ENCODE measurements at places on chromosomes 11 and 22. TPM values are rescaled to one million over a fixed set of nuclear protein-coding genes. Genes with fewer than 3 reads are reported as not detected.

Gene GAB4
- not detected for total RNA-seq

Gene OR10A5
- total RNA-seq: not detected

DNA sequence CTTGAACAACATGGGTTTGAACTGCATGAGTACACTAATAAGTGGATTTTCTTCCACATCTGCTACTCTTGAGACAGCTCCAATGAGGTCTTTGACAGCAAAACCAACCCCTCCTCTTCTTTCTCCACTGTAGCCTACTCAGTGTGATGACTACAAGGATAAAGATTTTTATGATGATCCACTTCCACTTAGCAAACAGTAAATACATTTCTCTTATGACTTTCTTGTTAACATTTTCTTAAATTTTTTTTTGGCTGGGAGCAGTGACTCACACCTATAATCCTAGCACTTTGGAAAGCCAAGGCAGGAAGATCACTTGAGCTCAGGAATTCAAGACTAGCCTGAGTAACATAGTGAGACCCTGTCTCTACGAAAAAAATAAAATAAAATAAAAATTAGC is 9.9 kb upstream of the EIF4G2 start:
- H3K27me3 ChIP-seq: no peaks in the 10 kb centered on the region
- no peak overlapping the region for H3K27ac ChIP-seq
- no peak overlapping the region for H3K4me3 ChIP-seq
- no peaks in the 10 kb centered on the region for H3K4me1 ChIP-seq
- H3K36me3 ChIP-seq: no peaks in the 10 kb centered on the region

DNA sequence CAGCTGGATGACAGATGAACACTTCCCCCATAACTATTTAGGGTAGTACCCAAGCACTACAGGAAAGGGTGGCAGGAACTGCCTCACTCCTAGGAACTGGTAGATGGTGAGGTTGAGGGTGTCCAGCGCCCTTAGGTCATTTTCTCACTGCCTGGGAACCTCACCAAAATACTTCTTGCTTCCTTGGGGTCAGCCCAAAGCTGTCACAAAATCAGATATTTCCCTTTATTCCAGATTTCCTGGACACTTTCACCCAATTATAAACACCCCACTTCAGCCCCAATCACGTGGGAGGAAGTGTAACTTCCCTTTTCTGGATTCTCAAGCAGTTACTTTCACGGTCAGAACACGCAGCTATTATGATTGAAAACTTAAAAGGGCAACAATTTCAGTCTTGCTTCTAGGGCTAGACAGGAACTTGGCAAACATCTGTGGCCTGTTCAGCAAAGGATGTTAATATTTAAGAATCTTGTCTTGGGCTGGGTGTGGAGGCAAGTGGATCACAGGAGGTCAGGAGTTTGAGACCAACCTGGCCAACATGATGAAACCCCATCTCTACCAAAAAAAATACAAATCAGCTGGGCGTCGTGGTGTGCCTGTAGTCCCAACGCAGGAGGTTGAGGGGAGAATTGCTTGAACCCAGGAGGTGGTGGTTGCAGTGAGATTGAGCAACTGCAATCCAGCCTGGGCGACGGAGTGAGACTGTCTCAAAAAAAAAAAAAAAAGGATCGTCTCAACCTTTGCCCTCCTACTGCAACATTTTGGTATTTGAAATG is 4.0 kb downstream of the FTH1 start:
- H3K4me1 ChIP-seq: no peaks in the 10 kb centered on the region
- peak; percentile 60 for DNase-seq
- H3K27ac ChIP-seq: no peak overlapping the region
- H3K4me3 ChIP-seq: no peak overlapping the region
- H3K27me3 ChIP-seq: no peaks in the 10 kb centered on the region

GRCh38 chr22:39351689-39352214 is 2.0 kb downstream of the SYNGR1 start:
- no peak overlapping the region for H3K4me3 ChIP-seq
- no peaks in the 10 kb centered on the region for H3K36me3 ChIP-seq
- no peaks in the 10 kb centered on the region for H3K27me3 ChIP-seq
- DNase-seq: no peak
- H3K27ac ChIP-seq: no peak overlapping the region
- no peaks in the 10 kb centered on the region for H3K4me1 ChIP-seq

Gene TEX12
- 0.97 TPM for total RNA-seq

Gene AIFM3
- 3.8 TPM for total RNA-seq

GRCh38 chr11:880447-880846 is 30.2 kb downstream of the CHID1 start:
- no peaks in the 10 kb centered on the region for H3K4me1 ChIP-seq
- no peaks in the 10 kb centered on the region for H3K27me3 ChIP-seq
- no peak for DNase-seq
- no peak overlapping the region for H3K4me3 ChIP-seq

Gene NLRP14
- total RNA-seq: 0.10 TPM

DNA sequence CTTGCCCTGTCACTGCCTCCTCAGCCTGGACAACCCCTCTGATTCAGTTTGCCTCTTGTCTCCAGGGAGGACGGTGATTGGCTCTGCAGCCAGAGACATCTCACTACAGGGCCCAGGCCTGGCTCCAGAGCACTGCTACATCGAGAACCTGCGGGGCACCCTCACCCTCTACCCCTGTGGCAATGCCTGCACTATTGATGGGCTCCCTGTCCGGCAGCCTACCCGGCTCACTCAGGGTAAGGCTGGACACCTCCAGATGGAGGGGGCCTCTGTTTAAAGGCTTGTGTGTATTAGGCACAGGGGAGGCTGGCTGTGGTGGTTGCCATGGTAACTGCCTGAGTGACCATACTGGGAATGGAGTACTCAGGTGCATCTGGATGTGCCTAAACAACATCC is 8.6 kb downstream of the PHLDB1 start:
- H3K27ac ChIP-seq: no peak overlapping the region
- peak; percentile 29 for DNase-seq
- no peaks in the 10 kb centered on the region for H3K27me3 ChIP-seq
- no peaks in the 10 kb centered on the region for H3K36me3 ChIP-seq
- no peak overlapping the region for H3K4me3 ChIP-seq
- H3K4me1 ChIP-seq: no peaks in the 10 kb centered on the region

DNA sequence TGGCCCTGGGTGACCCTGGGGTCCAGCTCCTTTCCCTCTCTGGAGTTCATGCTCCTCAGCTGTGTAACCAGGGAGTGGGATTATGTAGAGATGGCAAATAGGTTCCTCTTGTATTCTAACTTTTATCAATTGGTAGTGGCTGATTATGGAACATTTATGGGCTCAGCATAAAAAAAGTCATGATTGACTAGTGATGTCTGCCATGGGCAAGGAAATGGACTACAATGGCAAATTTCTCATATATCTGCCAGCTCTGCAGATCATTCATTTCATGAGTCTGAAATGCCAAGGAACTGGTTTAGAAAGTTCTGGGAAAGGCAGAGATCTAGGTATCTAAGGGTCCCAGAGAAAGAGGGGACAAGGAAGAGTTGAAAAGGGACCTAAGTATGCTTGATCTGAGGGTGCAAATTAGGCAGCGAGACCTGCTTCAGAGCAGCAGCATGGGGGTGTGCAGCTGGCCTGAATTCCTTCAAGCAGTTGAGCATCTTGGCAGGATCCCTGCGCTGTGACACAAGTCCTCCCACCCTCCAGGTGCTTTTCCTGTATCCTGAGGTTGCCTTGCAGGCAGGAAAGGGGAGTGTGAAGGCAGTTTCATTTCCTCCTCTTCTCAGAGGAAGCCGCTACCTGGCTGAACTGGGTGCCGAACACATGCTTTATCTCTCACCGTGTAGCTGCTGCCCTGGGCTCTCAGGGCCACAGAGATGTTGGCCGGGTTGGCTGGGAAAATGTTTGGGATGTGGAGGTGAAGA is 10.4 kb downstream of the SLC15A3 start:
- no peaks in the 10 kb centered on the region for H3K4me1 ChIP-seq
- peak; percentile 20 for DNase-seq
- H3K36me3 ChIP-seq: peaks cover 2% of the 10 kb centered on the region
- no peak overlapping the region for H3K4me3 ChIP-seq
- no peaks in the 10 kb centered on the region for H3K27me3 ChIP-seq
- H3K27ac ChIP-seq: no peak overlapping the region

DNA sequence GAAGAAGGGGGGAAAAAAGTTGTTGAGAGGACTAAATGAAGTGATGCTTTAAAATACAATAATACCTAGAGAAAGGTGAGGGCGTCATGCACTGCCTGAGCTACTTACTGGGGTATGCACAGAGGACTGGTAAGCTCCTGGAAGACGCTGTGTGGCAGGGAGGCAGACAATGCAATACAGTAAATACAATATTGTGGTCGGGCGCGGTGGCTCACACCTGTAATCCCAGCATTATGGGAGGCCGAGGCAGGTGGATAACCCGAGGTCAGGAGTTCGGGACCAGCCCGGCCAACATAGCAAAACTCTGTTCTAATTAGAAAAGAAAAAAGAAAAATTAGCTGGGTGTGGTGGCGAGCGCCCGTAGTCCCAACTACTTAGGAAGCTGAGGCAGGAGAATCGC is 683 bp upstream of the SYTL2 start:
- no peaks in the 10 kb centered on the region for H3K36me3 ChIP-seq
- no peak for DNase-seq
- no peaks in the 10 kb centered on the region for H3K4me1 ChIP-seq
- H3K4me3 ChIP-seq: peak overlapping the region; percentile 28
- no peak overlapping the region for H3K27ac ChIP-seq
- no peaks in the 10 kb centered on the region for H3K27me3 ChIP-seq

DNA sequence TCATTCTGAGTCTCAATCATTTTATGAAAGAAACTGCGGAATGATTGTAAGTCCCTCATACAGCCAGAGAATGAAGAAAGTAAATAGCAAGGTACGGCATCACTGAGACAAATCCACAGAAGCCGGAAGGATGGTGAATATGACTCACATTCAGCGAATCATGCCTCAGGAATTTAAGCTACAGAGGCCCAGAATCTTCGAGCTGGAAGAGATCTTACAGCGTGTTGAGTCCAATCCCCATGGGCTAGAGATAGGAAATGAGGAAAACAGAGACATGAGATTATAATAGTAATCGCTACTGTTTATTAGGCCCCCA is 173.2 kb downstream of the KIF18A start:
- no peak for DNase-seq
- H3K27me3 ChIP-seq: no peaks in the 10 kb centered on the region
- no peak overlapping the region for H3K27ac ChIP-seq
- H3K4me1 ChIP-seq: no peaks in the 10 kb centered on the region
- H3K4me3 ChIP-seq: no peak overlapping the region

GRCh38 chr22:17634696-17635095 is 3.9 kb upstream of the BCL2L13 start:
- H3K4me3 ChIP-seq: no peak overlapping the region
- H3K36me3 ChIP-seq: no peaks in the 10 kb centered on the region
- no peaks in the 10 kb centered on the region for H3K4me1 ChIP-seq
- H3K27ac ChIP-seq: no peak overlapping the region

- no peaks in the 10 kb centered on the region for H3K4me1 ChIP-seq
- H3K27ac ChIP-seq: no peak overlapping the region
- no peaks in the 10 kb centered on the region for H3K36me3 ChIP-seq
- H3K4me3 ChIP-seq: no peak overlapping the region
- no peaks in the 10 kb centered on the region for H3K27me3 ChIP-seq
- no peak for DNase-seq
These were observed 71.8 kb upstream of the TP53I11 start for GRCh38 chr11:45022294-45023064.

- no peak overlapping the region for H3K27ac ChIP-seq
- no peak overlapping the region for H3K4me3 ChIP-seq
- no peaks in the 10 kb centered on the region for H3K36me3 ChIP-seq
- H3K27me3 ChIP-seq: no peaks in the 10 kb centered on the region
- H3K4me1 ChIP-seq: no peaks in the 10 kb centered on the region
These were observed 6.9 kb downstream of the BARX2 start for GRCh38 chr11:129382583-129382982.

DNA sequence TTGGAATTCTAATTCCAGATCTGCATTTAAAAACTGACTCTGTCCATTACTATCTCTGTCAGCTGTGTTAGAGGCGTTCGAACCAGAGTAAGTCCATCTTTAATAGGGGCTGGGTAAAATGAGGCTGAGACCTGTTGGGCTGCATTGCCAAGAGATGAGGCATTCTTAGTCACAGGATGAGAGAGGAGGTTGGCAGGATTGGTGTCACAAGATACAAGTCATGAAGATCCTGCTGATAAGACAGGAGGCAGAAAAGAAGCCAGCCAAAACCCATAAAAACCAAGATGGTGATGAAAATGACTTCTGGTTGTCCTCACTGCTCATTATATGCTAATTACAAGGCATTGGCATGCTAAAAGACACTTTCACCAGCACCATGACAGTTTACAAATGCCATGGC is 356.3 kb upstream of the ISX start:
- H3K36me3 ChIP-seq: no peaks in the 10 kb centered on the region
- no peak for DNase-seq
- H3K4me3 ChIP-seq: no peak overlapping the region
- no peak overlapping the region for H3K27ac ChIP-seq
- no peaks in the 10 kb centered on the region for H3K27me3 ChIP-seq

Gene CFAP300
- total RNA-seq: 3.2 TPM

- no peaks in the 10 kb centered on the region for H3K4me1 ChIP-seq
- no peak overlapping the region for H3K27ac ChIP-seq
- no peaks in the 10 kb centered on the region for H3K36me3 ChIP-seq
- H3K4me3 ChIP-seq: no peak overlapping the region
These were observed 114.4 kb downstream of the CADM1 start for GRCh38 chr11:115389790-115390189.

DNA sequence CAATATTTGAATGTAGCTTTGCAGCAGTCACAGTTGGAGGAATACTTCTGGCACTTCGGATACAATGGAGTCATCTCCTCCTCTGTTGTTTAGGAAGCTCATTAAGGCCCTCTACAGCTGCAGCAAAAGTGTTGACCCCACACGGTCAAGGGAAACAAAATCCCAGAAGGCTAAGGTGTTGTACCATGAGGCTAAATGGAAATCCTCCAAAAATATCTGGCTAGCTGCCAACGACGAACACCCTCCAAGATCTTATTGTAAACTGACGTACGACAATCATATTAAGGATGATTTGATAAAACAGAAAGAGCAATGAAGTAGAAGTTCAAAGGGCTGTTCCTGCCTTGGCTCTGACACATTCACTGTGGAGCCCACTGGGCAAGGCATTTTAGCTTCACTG is 4.0 kb downstream of the POGLUT3 start:
- no peak overlapping the region for H3K27ac ChIP-seq
- DNase-seq: no peak

Gene PANX2
- 1.2 TPM for total RNA-seq

Gene RASL10A
- total RNA-seq: 3.5 TPM
